Effector CD8-positive, alpha-beta T cell (primary cell): ENCODE measurements at places on chromosomes 16 and 17.

DNA sequence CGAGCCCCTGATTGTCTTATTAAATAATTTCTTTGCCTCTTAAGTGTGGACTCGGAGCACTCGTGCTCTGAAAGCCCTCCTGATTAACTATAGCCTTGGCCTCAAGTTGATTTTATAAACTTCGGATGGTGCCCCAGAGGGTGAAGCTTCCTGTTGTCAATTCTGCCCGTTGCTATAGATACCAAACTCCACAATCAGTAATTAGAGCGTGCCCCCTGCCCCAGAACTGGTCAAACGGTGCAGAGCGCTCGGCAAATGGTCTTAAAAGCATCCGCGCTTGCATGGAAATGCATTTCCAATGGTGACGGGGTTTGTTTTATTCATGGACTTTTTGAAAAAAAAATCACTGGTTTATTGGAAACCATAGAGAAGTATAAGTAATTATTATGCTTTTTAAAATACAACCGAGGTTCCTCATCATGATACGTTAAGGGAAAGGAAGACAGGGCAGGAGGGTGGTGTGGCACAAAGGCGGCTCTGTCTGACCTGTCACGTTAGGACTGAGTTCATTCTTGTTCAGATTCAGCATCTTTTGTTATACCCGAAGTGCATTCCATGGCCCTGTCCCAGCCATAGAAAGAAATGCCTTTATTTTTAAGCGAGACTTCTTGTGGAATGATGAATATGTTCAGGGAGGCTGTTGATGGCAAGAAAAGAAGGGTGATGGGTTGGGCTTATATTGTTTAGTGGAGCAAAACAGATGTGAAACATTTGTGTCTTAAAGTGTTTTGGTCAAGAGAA lies 476.4 kb downstream of the MAF start:
- no peak for DNase-seq

GRCh38 chr17:4449736-4450135 lies 16.0 kb downstream of the SPNS3 start:
- DNase-seq: no peak

DNA sequence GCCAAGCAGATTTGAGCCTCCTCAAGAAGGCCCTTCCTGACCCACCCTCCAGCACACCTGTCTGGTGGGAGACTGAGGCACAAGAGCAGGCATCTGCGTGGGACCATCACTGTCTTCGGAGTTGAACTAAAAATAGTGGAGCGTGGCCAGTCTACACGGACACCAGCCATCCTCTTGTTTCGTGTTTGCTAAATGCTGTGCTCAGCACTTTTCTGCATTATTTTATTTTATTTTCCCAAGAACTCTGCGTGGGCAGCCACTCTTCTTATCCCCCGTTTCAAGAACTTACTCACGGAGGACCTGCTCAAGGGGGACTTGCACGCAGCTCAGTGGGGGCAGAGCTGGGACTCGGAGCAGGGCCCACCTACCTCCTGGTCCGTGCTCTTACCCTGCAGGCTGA lies 60.8 kb downstream of the SOCS3 start:
- DNase-seq: no peak

- no peak for DNase-seq
Observed at GRCh38 chr17:1730326-1731193, 6.1 kb downstream of the WDR81 start.

DNA sequence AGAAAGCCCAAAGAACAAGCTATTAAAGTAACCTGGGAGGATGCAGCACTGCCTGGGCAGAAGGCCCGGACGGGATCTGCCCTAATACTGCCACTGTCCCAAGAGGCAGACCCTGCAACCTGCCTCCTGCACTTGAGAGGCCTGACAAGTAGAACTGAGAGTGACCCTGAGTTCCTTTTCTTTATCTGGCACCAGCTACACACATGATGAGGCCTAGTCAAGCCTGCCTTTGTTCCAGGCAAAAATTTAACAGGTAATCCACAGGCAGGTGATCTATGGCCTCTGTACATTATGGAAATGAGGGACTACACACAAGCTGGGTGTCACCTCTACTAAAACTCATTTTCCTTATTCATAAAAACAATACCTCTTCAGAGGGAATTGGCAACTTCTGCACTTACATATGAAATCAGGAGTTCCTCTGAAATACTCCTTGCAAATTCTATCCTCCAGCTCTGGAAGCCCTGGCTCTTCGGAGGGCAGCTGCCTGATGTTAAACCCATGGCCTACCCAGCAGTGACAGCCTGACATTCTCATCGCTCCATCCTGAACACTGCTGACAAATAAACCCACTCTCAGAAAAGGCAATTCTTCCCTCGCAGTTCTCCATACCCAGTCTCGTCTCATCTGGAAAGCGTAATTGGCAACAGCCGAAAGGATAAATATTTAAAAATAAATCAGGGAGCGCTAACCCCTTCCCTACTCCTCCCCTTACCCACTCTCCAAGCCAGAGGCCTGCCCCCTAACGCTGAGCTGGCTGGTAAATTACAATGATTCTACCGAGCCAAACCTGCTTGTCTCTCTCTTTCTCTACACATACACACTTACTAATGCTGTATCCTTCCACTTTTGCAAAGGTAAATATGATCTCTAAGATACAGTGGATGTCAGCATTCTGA lies 2.5 kb upstream of the ZFHX3 start:
- DNase-seq: no peak

DNA sequence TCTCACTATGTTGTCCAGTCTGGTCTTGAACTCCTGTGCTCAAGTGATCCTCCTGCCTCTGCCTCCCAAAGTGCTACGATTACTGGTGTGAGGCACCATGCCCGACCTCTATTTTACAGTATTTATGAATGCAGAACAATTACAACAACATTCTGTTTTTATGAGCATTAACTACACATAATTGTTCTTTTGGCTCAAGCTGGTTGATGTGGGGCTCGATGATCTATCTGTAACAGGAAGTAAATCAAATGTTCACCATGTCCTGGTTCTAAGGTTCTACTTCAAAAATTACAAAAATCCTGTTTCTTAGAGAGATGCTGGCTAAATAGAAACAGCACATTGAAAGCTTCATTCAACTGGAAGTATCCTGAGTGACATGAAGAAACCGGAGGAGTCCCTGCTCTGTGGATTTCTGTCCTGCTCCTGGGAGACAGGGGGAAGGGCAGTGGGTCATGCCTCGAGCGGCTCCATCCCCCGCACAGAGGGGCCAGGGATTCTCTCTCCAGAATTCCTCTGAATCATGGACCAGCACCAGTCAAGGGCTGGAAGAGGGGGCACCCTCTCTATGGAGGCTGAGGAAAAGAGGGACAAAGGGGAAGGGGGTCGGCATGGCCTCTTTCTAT lies 31.5 kb downstream of the FA2H start:
- DNase-seq: no peak

DNA sequence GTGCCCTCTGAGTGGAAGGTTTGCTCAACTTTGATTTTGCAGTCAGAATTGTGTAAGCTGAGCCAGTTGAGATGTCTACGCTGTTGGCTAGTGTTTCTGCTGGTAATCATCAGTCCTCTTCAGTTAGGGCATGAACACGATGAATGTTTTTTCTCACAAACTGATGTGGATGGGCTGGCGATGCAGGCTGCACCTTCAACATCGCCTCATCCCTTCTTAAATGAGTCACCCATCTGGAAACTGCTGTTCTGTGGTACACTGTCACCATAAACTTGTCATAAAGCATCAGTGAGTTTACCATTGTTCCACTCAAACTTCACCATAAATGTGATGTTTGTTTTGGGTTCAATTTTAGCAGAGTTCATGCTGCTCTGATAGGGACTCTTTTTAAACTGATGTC lies 8.4 kb downstream of the C16orf95 start:
- DNase-seq: no peak

DNA sequence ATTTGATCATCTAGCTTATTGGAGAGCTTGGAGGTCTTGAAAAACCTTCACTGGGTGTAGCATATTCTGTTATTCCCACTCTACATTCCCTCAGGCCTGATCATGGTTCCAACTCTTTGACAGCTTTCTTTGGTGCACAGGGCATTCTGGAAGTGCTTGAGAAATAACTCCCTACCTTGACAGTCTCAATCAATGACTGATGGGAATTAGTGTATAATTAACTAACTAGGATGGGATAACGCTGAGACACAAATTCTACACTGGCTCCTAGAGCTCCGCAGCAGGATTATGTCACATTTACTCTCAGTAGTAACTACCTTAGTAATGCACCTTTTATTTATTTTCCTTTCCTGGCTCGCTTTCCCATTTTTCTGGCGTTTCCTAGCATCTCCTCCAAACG lies 236.4 kb downstream of the MAP2K6 start:
- no peak for DNase-seq

DNA sequence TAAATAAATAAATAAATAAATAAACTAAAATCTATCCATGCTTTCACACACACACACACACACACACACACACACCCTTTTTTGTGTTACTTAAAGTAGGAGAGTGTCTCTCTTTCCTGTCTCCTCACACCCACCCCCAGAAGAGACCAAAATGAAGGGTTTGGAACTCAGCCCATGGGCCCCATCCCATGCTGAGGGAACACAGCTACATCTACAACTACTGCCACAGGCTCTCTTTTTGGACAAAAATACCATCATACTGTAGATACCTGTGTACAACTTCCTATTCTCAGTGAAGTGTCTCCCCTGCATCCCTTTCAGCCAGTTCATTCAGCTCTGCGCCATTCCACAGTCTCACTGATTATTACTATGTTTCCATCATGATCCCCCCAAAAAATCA lies 1.9 kb upstream of the HBA2 start:
- DNase-seq: no peak

DNA sequence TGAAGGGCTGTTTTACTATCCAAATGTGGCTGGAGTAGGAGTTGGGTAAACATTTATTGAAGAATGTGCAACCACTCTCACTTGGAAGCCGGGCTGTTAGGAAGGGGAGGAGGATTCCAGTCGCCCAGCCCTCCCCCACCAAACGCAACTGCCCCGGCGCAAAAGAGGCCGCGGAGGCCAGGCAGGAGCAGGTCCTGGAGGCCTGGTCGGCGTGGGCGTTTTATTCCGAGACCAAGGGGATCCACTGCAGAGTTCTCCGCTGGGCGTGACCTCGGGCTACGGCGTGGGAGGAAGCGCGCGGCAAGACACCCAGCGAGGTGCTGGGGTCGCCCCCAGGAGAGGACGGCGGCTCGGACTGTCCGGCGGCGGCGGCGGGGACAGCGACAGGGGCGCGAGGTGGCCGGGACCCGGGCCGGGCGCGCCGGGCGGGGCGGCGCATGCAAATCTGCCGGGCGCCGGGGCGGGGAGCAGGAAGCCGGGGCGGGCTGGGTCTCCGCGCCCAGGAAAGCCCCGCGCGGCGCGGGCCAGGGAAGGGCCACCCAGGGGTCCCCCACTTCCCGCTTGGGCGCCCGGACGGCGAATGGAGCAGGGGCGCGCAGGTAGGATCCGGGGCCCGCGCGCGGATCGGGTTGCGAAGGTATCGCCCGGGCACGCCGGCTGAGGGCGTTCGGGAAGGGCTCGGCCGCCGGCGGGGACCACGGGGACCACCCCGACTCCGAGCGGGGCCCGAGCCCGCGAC lies at the start of gene IL4R:
TSS of gene IL4R (plus strand) at position 553 of the 739 bp plus-strand sequence. CDS start 26,230 bp downstream, outside the sequence.
- DNase-seq: peak; percentile 38
